ENCODE measurements at places on chromosomes 7 and 10. TPM values are rescaled to one million over a fixed set of nuclear protein-coding genes. Genes with fewer than 3 reads are reported as not detected.
A peak's percentile ranks its signal among the peaks of the same experiment; 100 is the strongest.

- peak; percentile 69 for DNase-seq
These were observed 95.2 kb upstream of the ZNF716 start for GRCh38 chr7:57354679-57355338.

DNA sequence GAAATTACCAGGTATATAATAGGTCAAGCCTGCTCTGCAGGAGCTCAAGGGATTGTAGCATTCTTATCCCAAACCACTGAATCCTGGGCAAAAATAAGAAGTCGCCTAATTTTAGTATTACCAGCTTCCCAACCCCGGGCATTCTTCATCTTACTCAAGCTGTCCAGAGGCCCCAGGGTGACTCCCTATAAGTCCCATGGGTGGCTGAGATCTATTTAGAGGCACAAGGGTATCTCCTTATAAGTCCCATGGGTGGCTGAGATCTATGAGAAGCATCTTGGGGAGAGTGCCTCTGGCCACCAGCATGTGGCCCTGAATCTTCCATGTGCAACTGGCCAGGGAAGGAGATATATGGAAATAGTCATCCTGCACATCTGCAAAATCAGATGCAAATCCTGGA, 38.9 kb downstream of the PRSS2 start:
- DNase-seq, result no peak

GRCh38 chr10:70405037-70405824, 1.3 kb downstream of the EIF4EBP2 start:
- DNase-seq, result peak; percentile 85

DNA sequence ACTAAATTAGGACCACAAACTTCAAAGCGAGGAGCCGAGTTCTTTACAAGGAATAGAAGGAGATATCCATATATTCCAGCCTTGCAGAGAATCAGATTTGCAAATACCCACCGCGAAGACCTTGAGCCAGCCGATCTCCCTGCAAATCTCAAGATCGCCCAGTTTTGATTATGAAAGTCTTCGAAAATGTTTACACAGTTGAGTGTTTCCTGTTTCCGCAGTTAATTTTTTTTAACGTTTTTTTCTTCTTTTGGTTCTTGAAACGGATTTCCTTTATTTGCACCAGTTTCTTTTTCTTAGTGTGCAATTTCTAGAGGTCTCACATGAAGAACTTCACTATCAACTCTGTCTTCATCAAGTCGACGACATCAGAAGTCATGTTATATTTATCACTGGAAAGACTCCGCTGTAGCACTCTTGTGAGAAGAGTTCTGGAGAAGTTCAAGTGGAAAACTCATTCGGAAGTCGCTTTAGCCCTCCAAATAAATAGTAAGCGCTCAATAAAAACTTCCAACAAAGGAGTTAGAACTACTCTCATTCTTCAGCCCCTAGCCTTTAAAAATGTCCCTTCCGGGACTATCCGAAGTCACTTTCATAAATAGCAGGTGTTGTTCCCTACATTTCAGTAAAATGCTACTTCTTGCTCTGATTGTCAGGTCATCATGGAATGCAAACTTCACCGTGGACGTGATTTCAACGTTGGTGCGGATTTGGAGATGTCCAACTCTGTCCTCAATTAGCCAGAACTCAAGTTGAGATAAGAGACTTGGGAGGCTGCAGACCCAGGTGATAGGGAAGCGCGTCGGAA, 11.9 kb upstream of the SPAG6 start:
- DNase-seq, result no peak

GRCh38 chr7:5429857-5430611, 6.4 kb upstream of the TNRC18 start:
- DNase-seq, result peak; percentile 87

DNA sequence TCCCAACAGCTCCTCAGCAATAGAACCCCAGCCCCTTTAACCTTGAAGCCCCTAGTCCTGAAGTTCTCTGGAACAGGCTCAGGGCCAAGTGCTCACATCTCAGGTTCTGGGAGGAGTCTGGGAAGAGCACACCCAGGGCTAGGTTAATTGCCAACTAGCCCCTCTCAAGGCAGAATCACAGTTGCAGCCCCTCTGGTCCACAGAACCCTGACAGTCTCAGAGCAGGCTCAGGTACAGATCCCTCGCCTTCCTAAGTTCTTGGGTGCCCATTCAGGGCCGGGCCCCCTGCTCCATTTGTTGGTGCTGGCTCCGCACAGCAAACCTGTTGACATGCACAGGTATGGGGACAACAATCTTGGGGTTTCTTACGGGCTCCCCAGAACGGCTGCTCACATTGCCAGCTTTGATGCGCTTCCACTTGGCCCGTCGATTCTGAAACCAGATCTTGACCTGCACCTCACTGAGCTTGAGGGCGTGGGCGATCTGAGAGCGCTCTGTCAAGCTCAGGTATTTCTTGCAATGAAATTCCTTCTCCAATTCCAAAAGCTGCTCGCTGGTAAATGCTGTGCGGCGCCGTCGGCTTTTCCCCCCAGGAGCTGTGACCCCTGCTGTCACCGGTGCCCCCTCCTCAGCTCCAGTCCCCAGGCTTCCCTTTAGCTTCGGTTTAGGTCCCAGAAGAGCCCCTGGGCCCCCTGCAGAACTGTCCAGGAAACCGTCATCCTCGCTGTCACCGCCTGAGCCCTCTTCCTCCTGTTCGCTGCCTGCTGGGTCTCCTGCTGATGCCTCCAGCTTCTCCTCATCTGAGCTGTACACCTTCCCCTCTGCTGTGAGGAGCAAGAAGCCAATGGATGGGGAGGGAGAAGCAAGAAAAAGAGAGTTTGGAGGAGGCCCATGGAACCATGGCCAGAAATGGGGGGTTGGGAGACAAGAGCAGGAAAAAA, 18.9 kb downstream of the GBX1 start:
- no peak for DNase-seq

GRCh38 chr7:156680281-156680680, 39.7 kb downstream of the RNF32 start:
- DNase-seq, result no peak

Gene LRRC61
- 26.4 TPM for total RNA-seq

Gene RNF32
- total RNA-seq, result 0.62 TPM

Gene APBB1IP
- 18.0 TPM for total RNA-seq

Measured in right lobe of liver (tissue), 6 donors.